ENCODE measurements at places on chromosomes 4 and X.
A peak's percentile ranks its signal among the peaks of the same experiment; 100 is the strongest.

- no peak for DNase-seq
Measured at GRCh38 chr4:133865612-133866327, 335.8 kb downstream of the PABPC4L start.

GRCh38 chrX:18649498-18649951 lies 22.4 kb downstream of the RS1 start:
- DNase-seq, result no peak

DNA sequence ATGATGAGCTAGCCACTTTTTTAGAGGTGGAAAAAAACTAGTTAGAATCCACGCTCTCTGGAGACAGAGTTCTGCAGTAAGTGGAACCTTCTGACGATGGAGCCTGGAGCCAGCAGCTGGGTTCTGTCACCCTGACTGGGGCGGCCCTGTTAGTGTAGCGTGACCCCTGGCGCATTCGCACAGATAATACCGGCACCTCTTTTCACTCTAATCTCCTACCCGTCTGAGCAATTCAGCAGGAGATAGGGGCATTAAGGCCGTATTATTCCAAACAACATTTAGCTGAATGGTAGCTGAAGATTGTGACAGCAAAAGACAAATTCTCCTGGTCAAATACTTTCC lies 292.6 kb downstream of the FBXO8 start:
- DNase-seq, result no peak

GRCh38 chr4:181821039-181822004 lies 421.9 kb upstream of the TENM3 start:
- no peak for DNase-seq

DNA sequence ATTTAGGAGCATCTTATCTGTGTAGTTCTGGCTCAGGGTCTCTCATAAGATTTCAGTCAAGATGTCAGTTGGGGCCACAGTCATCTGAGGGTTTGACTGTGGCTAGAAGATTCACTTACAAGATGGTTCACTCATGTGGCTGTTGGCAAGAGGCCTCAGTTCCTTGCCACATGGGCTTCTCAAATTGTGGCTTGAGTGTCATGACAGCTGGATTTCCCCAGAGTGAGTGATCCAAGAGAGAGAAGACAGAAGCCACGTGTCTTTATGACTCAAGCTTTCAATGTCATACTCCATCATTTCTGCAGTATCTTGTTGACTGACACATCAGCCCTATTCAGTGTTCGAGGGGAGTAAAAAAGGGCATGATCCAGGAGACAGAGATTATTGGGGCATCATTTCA lies 131.3 kb upstream of the AP1S2 start:
- peak; percentile 46 for DNase-seq

GRCh38 chrX:13448941-13449340 lies 120.5 kb upstream of the EGFL6 start:
- DNase-seq, result no peak

DNA sequence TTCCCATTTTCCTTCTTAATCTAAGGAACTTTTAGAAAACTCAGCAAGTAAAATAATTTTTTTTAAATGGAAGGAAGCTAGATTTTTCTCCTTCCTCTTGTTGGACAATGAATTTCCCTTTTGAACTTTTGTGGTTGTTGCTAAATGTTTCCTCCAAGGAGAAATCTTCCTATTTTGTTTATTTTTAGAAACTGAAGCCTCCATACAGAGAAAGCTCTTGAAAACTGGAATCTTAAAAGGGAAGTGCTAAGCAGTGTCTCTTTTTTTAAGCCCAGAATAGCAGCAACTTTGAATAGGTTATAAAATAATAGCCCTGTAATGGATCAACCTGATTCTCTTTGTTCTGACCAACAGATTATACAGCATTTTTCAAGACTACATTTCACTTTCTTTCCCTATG lies 15.1 kb upstream of the DCLK2 start:
- DNase-seq, result peak; percentile 74

DNA sequence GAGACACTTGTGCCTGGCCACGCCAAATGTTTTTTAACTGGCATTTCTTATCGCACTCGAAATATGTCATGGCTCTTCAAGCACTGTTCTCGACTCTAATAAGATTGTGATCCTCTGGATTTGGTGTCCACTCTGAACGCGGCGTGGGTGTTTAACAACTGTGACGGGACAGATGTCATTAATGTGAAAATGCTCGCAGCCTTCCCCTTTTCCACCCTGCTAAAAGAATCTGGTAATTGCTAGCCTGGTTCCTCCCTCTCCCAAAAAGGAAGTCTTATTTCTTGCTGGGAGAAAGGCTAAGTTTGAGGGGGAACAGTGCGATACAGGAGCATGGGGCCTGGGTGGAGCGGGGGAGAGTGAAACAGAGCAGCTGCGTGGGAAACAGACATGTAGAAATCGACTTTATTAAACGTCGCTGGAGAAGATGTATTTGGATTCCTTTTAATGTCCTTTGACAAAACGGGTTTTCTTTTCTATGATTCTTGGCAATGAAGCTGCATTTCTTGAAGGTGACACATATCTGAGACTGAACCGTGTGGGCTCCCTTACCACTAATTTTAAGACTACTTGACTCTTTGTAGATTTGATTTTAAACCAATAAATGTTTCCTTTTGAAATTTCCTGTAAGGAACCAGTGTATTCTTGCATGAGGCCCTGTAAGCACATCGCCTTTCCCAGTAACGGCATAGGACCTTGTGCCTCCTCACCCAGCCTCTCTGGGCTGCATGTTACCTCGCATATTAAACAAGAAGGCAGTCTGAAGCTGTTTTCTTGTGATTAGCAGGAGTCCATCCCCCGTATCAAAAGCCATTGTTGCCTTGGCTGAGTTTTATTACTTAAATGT lies 17.8 kb downstream of the TBC1D1 start:
- DNase-seq, result peak; percentile 85

DNA sequence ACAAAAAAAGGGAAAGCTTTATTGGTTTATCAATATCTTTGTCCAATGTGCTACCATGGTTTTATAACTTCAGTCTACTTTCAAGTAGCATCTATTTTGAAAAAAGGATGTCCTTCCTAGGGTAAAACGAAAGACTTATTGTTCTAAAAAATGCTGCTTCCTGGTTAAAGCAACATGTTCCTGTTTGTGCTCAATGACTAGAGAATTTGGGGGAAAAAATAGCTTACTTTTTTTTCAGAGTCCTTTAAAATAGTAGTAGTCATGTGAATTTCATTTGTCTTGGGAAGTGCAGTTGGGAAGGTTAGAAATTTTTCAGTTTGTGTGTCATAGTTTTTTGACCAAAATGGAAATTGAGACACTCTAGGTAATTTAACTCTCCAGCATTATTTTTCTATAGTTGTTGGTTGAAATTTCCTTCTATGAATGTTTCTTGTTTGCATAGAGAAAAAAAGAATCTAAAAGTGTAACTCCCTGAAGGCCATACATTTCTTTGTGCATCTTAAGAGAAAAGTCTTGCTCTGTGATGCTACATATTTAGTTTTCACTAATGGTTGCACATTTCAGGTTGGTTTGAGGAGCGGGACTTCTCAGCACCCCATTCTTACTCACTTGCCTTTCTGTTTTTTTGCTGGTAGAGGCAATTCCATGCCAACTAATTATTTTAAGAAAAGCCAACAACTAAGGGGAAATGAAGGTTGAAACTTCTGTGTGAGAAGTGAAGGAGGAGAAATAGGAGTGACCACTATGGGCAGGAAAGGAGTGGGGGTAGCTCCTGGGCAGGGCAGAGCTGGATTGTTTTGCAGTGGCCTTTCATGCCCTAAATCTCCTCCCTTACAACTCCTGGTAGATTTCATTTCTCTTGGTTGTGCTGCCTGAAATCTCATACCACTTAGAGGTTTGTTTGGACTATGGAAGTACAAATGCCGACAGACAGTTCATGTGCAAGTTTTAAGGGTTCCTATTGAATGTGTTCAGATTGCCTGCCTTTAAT lies 76.4 kb downstream of the RAPGEF2 start:
- DNase-seq, result no peak

DNA sequence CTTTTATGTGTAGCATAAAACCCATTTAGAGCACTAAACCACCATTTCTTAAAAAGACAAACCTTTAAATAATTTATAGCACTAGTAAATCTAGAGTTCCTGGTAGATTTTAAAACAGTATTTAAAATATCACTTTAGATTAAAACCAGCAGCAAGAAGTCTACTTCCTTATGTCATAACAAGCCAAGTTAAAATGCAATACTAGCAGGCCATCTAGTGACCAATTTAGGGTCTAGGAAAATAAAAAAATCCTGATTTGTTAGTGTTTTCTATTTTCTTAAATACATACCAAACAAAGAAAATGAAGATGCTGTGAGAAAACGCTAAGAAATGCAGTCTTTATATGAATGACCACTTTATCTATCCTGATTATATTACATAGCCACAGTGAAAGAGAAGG lies 53.9 kb downstream of the PAPSS1 start:
- DNase-seq, result no peak

DNA sequence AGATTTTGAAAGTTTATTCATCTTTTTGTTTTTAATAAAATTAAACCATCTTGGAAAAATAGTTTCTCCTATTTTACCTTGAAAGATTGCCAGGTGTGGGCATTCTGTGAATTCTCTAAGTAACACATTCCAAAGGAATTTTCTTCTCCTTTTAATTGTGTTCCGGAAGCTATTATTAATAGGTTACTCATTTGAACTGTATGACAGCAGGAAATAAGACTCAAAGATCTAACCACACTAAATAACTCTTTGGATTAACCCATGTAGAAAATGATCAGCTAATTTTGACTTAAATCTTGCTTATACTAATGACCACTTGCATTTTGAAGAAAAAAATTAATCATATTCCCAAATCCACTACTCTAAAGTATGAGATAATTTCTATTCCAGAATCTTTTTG lies 17.6 kb upstream of the CCNI start:
- no peak for DNase-seq

DNA sequence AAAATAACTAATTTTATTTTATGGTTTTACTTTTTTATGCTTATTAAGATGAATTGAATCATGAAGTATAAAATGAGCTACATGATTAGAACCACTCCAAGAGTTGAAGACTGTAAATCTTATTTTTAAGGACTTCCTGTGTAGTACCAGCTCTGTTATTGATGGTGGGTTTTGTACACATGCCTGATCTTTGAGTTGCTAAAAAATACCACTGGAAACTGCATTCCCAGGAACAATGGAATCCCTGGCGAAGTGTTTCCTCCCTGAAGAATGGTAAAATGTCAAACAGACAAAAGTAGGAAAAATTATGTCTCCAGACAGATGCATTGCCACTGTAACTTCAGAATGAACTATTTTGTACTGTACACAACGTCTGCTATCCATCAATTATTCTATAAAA lies 935.4 kb upstream of the TENM3 start:
- DNase-seq, result no peak

All from inflammatory macrophage (primary cell).